ENCODE measurements at places on chromosomes 7 and 10.

DNA sequence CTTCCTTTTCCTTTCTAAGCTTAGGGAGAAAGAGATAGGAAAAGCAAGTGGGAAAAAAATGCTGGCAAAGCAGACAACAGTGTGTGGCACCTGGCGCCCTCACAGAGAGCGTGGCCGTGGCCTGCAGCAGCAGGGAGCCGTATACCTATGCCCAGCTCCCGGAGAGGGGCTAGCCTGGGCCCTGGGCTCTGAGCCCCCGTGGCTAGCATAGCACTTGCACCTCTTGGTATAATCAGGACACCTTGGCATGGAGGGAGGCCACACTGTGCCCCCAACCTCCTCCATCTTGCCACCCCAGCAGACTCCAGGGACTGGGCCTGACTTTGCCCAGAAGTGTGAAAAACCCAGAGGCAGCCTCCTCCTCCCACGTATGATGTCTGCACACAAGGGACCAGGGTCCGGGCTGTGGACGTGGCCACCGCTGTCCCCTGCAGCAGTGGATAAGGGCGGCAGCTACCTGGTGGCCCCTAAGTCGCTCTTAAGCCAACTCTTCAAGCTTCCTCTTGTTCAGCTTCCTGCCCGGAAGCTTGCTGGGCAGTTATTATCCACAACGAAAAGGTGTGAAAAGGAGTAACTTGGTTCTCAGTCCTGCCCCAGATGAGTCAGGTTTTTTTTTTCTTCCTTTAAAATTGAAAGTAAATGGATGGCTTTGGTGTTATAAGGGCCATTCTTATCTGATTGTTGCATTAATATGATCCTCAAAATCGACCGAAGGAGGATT lies 249.1 kb upstream of the PITRM1 start:
- no peak for DNase-seq

GRCh38 chr7:44733708-44734481 lies 14.8 kb upstream of the ZMIZ2 start:
- DNase-seq = no peak

GRCh38 chr10:102185811-102186527 lies 33.8 kb downstream of the NOLC1 start:
- no peak for DNase-seq

DNA sequence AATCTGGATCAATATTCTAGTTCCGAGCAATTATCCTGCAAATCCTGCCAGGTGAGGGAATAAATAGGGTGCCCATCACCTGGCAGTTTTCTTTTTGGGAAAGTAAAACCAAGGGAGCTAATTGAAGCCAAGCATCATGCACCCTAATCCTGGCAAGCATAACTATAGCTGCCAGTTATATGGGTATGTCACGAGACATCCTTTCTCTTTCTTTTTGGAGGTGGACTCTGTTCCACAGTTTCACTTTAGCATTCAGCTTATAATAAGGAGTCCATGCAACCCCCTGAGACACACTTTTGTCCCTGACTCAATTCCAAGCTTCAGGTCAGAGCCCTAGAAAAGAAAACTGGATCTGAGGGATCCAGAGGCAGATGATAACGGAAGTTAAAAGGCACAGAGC lies 222.5 kb downstream of the PHF14 start:
- DNase-seq = no peak

GRCh38 chr10:69101451-69102095 lies 13.7 kb downstream of the SRGN start:
- DNase-seq = no peak

DNA sequence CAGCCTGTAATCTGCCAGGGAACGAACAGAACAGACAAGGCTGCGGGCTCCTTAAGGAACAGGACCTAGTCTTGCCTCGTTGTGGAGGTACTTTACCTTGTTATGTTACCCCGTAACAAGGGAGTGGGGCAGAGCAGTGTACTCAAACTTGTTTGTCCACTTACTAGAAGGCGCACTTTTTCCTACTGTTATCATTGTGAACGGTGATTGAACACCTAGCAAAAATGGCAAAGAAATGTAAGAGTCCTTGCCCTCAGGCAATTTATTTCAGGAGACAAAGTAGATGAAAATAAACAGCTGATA lies 620 bp upstream of the IMPDH1 start:
- no peak for DNase-seq

- DNase-seq = no peak
Observed at GRCh38 chr7:29309041-29309854, 114.7 kb downstream of the CHN2 start.

GRCh38 chr7:22055226-22055625 lies 109.5 kb upstream of the CDCA7L start:
- no peak for DNase-seq

- DNase-seq = no peak
Observed at GRCh38 chr7:80825499-80825898, 93.4 kb downstream of the SEMA3C start.
